ENCODE measurements at places on chromosomes 2 and 18.

GRCh38 chr2:158501301-158501700, 44.5 kb downstream of the PKP4 start:
- no peak for DNase-seq

DNA sequence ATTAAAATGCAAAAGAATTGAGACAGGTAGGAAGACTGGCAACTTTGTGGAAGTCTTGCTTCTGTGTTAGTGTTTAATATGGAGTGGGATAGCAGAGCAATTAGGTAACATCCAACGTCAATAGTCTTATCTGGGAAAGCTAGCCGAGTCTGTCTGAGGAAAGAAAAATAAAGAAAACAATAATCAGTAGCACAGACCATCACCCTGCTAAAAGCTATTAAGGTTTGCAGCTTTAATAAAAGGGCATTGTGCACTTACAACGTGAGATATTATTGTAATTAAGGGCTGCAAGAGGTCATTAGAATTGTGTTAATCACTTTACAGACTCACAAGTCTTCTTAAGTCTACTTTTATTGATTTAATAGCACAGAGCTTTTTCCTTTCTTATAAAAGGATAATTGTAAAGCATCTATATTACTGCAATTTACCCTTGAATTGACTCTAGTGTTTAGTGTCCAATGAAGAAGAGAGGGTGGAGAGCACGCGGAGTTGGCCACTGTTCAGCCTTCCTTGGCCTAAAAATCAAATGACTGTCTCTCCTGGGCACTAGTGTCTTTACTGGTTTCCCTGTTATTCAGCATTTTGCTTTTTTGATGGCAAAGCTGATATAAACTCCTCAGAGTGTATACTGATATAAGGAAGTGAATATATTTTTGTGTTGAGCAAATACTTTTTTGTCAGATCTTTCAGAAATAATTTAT, 2.0 kb downstream of the CDH7 start:
- no peak for DNase-seq

- DNase-seq = no peak
Observed at GRCh38 chr2:70964133-70964532, 14.3 kb upstream of the ANKRD53 start.

DNA sequence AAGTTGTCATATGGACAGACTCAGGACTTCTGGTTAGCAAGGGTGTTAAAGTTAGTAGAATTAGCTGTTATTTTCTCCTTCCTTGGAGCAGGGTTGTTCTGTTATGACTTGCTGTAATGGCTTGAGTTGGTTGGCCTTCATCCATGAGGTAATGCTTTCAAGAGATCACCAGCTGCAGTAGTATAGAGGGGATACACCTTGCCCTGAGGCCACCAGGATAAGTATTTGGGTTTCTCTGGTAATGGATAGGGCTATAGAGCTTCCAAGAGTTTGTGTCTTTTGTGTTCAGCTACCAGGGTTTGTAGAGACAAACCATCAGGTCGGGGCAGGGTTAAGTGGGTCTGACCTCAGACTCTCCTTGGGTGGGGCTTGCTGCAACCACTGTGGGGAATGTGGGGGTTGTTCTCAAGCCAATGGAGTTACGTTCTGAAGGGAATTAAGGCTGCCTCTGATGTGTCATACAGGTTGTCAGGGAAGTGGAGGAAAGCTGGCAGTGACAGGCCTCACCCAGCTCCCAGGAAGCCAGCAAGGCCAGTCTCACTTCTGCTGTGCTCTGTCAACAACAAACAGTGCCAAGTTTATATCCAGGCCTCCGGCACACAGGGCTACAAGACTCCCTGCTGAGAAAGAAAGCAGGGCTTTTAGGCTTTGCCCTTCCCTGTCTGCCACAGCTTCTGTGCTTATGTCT, 356.6 kb downstream of the SPAG16 start:
- DNase-seq = no peak

DNA sequence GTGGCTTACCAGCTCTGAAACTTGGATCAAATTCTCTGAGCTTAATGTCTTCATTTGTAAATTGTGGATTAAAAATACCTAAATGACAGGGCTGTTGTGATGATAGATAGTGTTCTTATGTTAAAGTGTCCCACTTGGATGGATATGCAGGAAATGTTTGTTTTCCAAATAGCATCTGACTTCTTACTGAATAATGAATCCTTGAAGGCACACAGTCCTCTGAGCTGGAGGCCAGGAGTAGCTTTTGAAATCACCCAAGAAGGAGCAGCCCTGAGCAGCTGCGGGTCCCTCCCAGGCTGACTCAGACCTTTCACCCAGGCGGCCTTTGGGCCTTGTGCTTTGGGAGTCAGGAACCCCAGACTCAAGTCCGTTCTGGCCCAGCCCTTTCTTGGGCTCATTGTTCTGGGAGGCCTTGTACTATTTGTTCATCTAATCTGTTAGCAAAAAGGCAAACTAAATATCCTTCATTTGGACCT, 173.0 kb upstream of the GATA6 start:
- no peak for DNase-seq

DNA sequence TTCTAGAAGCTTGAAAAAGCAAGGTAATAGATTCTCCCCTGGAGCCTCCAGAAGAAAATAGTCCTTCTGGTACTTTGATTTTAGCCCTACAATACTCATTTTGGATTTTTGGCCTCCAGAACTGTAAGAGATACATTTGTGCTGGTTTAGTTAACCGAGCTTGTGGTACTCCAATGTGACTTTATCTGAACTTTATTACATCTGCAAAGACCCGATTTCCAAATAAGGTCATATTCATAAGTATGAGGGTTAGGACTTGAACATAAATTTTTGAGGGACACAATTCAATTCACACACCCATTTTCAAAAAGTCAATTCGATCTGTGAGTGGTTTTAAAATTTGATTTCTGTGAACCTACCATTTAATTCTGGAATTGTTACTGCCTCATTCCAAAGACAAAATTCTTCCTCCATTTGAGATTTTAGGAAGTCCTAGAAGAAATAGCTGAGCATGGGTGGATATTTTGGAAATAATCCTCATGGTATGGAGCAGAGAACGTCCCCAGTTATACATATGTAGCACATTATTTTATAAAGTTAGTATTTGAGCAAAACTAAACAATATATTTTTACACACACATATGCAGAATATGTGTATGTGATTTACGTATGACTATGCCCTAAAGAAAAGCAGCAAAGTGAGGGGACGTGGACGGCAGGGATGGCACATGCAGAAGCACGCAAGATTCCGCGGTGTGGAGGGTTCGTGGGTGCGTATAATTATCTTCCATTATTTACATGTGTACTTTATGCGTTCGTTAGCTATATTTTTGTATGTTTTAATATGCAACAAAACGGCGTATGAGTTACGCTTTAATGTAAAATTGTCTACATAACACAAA, 905 bp upstream of the NUP35 start:
- no peak for DNase-seq

DNA sequence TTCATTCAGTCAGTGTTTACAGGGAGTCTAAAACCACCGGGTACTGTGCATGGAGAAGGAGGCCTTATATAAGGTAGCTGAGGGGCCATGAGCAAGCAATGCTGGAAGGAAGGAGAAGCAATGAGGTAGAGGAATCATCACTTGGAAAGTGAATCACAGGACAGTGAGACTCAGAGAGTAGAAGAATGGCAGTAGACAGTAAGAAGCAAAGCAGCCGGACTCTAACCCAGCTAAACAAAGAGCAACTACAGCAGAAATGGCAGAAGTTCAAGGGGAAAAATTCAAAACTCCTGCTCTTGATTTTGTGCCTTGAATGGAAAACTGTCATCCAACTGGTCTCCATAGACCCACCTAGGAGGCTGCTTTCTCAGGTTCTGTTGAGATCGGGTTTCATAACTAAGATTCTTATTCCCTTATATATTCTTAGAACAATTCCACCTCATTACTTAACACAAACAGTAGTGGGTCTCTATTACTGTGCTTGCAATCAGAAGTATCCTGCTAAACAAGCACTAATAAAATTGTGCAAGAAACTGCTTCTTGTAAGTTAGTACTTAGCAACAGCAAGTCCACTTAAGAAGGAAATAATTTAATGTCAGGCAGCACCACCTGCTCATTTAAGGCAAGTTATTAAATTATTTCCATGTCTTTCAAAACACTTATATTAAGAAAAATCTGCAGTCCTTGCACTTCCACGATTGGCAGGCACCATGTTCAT, 68.0 kb downstream of the RBMS1 start:
- no peak for DNase-seq

DNA sequence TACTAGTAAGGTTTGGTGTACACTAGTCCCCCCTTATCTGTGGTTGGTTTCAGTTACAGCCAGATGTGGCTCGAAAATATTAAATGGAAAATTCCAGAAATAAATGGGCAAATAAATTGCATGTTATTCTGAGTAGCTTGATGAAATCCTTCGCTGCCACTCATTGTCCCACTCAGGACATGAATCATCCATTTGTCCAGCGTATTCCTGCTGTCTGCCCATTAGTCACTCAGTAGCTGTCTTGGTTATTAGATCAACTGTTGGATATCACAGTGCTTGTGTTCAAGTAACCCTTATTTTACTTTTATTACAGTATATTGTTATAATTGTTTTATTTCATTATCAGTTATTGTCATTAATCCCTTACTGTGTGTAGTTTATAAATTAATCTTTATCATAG, 21.7 kb downstream of the ZDBF2 start:
- no peak for DNase-seq

GRCh38 chr2:217997510-217997909, 5.3 kb downstream of the TNS1 start:
- no peak for DNase-seq

- DNase-seq = no peak
Observed at GRCh38 chr2:13819896-13820295, 812.6 kb upstream of the LRATD1 start.

DNA sequence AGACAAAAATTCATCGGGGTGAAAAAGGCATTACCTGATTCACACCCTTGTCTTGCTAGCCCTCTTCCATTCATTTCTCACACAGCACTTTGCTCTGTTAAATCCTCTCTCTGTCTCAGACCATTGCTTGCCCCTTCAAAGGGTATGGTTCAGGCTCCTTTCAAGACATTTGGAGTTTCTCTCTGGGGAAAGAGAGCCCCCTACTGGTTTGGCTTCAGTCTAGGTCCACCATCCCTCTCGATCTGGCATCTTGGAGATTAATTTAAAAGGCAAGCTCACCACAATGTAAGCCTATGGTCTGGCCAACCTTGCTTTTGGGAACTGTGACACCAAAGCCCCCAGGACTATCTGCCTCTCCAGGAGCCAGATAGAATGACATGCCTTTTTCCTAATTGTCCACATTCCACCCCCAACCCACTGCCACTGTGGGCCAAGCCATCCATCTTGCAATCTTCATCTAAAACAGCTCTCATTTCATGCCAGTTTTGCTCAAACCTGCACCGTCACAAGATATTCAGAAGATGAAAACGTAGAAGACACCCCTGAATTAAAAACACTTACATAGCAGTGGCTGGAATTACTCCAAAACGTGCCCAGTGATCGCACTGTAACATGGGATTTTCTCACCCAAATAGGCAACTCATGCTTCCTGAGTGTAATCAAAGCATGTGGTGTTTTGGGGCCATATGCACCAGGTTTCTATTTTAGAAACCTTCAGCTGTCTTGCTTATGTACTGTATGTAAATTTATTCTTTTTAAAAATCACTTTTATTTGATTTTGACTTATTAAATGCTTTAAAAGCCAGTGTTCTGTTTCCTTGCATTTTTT, 93.9 kb downstream of the FARSB start:
- no peak for DNase-seq

GRCh38 chr2:171297956-171298355, 135.8 kb downstream of the METTL8 start:
- DNase-seq = no peak

- DNase-seq = no peak
Observed at GRCh38 chr2:63776382-63776781, 65.3 kb upstream of the UGP2 start.

- no peak for DNase-seq
Observed at GRCh38 chr2:109155553-109156451, 26.8 kb downstream of the SH3RF3 start.

- DNase-seq = no peak
Observed at GRCh38 chr18:44805643-44806042, 125.0 kb downstream of the SETBP1 start.

DNA sequence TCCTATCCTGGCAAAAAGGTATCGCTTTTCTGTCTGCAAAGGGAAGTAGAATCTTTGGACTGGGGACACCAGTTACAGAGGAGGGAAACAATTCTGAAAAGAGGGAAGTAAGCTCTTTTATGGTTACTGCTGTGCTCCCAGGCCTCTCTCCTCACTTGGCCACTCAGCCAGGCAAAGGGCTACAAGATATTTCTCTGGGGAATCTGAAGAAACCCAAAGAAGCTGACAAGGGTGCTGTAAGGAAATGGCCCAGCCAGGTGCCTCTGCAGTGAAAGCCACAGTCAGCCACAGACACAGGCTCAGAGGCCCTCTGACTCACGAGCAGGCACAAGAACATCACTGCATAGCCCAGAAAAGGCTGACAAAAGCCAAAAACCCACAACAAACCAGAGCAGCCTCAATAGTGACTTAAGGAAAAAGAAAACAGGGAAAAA, 5.8 kb downstream of the HDLBP start:
- peak; percentile 66 for DNase-seq

- DNase-seq = no peak
Observed at GRCh38 chr2:205056151-205056561, 510.9 kb downstream of the PARD3B start.

DNA sequence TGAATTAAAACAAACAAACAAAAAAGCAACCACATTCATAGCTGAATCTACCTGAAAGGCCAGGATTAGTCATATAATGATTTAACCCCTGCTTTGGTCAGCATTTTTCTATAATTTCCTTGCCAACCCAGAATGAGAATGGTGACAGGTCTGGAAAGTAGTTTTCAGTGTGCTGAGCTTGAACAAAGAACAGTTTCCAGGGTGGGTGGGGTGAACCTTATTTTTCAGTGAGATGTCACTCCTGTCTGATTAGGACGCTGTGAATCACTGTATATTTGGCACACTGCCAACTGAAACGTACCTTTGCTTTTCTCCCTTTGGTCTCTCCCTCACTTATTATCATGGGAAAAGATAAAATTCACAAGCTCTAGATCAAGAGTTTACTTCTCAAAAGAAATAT, 35.0 kb upstream of the DSC1 start:
- no peak for DNase-seq

DNA sequence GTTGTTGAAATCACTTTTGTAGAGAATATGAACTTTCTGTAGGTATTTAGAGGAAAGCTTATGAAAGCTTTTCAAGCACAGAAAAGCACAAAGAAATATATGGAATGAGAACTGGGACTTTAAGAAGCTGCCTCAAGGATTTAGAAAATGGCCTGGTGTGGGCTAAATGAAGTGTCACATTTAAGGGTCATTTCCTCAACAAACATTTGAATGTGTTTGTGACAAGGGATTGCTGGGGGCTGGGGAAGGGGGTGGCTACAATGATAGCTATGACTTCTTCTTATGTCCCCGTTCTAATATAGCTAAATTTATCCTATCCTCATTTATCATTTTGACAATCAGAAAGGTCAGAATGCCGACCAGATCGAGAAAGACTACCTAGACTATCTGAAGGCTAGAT, 69.2 kb downstream of the DLGAP1 start:
- DNase-seq = no peak

Measured in CD4-positive, alpha-beta T cell treated with Interleukin-15 for 1 hour (primary cell).